Small intestine (tissue), 16 donors: ENCODE measurements at places on chromosomes 12 and 14.
A peak's percentile ranks its signal among the peaks of the same experiment; 100 is the strongest.

- DNase-seq: no peak
These were observed 5.7 kb downstream of the KRT85 start for GRCh38 chr12:52361553-52361952.

- peak; percentile 36 for DNase-seq
These were observed 68.4 kb downstream of the ANO6 start for GRCh38 chr12:45284096-45284901.

GRCh38 chr12:11815397-11815796 is 165.9 kb downstream of the ETV6 start:
- no peak for DNase-seq

DNA sequence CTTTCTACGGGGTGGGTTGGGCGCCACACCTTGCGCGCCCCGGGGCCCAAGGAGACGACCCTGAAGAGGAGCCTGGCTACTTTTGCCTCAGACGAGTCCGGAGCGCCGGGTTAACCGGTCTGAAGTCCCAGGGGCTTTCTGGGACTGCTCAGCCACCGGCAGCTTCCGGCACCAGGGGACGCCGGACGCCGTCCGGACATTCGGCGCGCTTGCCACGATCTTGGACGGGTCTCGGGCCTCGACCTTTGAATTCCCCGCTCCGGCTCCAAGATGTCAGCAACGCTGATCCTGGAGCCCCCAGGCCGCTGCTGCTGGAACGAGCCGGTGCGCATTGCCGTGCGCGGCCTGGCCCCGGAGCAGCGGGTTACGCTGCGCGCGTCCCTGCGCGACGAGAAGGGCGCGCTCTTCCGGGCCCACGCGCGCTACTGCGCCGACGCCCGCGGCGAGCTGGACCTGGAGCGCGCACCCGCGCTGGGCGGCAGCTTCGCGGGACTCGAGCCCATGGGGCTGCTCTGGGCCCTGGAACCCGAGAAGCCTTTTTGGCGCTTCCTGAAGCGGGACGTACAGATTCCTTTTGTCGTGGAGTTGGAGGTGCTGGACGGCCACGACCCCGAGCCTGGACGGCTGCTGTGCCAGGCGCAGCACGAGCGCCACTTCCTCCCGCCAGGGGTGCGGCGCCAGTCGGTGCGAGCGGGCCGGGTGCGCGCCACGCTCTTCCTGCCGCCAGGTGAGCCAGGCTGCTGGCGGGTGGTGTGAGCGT is at the start of gene ACOT4:
Gene ACOT4 (plus strand): TSS at position 184 of the 760 bp plus-strand sequence. CDS start 87 bp downstream, at position 271.
- peak; percentile 81 for DNase-seq

DNA sequence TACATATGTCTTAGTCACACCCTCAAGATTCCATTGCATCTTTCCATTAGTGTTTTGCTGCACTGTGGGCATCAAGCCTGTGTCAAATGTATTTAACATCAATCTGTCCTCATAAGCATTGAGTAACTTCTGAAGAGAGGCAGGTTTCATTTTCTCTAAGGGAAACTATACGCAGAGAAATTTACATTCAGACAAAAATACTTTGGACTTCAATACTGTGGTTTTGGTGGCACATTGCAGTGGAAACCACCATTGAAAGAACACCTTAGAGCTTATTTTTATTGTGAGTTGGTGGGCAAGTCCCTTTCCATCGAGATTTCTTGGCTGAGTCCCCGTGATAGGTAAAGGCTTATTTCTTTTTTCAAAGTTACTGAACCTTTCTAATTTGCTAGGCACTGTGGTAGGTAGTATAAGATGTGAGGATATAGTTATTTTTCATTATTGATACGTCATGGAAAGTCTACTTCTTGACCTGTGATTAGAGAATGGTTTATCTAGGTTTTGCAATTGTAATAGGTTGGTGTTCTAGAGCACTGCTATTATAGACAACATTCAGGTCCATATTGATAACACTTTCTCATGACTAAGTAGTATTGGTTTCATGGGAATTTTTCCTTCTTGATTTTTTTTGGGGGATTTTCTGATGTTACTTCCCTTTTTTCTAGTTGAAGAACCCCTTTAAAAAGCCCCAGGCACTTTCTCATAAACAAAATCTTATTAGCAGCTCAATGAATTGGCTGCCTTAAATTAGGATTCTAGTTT is 81.9 kb downstream of the CFAP54 start:
- no peak for DNase-seq

DNA sequence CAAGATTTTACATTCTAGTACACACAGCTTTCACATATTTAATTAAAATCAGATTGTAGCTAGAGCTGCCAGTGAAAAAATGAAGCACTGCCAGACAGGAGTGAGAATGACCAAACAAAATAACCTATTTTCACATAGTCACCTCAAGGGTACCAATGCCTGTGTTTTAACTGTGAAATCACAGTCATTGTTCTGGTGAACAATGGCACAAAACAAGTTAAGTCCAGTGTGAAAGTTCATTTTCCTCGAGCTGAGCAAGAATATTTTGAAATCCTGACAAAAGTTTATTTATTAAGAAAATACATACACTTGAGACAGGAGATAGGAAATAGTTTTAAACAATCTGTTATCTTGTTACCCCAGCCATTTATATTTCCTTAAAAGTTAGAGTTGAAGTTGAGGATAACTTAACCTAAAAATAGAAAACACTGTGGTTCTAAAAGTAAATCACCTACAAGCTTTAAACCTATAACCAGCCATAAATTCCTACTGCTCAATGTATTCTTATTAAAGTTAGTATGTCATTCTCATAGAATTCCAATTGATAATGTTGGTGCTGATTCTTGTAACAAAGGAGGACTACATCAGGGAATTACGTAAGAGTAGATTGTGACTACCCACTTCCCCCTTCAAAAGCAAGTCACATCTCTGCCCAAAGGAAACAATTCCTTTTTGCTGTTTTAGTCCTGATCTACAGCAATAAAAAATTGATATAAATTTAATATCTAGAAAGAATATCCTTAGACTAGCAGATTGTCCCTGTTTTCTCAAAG is 15.9 kb downstream of the DENND5B start:
- DNase-seq: no peak

- no peak for DNase-seq
These were observed 28.8 kb downstream of the PROX2 start for GRCh38 chr14:74846968-74847665.

GRCh38 chr14:68807148-68807600 is 14.3 kb upstream of the ZFP36L1 start:
- peak; percentile 48 for DNase-seq

DNA sequence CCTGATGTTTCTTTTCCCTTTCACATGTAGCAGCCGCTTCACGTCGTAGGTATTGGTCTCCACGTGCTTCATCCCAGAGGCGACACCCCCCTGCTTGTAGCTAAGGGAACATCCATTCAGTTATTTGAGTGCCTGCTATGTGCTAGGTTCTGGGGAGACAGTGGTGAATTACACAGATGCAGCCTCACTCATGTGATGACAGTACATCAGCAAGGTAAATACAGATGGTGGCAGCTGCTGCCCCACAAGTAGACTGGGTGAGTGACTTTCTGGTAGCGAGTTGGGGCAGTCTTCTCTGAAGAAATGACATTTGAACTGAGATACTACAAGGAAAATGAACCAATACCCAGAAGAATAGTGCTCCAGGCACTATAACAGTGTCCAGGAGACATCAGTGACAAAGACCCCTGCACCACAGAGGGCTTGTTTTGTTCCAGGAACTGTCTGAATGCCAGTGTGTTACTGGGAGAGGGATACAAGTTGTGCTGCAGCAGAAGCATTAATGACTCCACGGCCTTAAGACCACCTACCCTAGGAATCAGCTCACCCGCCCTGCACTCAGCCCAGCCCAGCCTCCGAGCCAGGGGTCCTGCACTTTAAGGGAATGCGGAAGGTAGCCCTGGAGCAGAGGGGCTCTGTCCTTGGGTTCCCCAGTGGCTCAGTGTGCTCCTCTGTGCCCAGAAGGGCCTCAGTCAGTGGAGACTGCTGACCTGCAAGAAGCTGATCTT is 7.3 kb downstream of the AVIL start:
- DNase-seq: no peak

GRCh38 chr12:75120311-75120711 is 89.3 kb downstream of the KCNC2 start:
- DNase-seq: no peak

GRCh38 chr12:14126692-14127091 is 145.3 kb upstream of the GRIN2B start:
- DNase-seq: peak; percentile 31

DNA sequence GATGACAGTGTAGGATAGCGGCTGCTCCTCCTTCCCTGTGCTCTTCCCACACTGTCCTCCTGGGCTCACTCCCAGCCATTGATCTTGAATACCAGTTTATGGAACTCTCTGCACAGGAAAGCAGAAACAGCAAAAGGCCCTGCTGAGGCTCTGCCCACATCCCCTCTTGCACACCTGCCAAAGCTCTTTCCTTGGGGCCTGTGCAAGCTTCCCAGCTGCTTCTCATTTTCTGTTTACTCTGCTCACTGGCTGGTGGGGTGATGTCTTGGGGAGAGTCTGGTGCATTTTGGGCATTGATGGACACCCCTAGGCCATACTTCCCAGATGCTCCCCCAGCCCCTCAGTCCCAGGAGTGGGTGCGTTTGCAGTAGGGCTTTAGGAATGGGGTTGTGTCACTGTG is 361.8 kb downstream of the TMEM121 start:
- DNase-seq: no peak

DNA sequence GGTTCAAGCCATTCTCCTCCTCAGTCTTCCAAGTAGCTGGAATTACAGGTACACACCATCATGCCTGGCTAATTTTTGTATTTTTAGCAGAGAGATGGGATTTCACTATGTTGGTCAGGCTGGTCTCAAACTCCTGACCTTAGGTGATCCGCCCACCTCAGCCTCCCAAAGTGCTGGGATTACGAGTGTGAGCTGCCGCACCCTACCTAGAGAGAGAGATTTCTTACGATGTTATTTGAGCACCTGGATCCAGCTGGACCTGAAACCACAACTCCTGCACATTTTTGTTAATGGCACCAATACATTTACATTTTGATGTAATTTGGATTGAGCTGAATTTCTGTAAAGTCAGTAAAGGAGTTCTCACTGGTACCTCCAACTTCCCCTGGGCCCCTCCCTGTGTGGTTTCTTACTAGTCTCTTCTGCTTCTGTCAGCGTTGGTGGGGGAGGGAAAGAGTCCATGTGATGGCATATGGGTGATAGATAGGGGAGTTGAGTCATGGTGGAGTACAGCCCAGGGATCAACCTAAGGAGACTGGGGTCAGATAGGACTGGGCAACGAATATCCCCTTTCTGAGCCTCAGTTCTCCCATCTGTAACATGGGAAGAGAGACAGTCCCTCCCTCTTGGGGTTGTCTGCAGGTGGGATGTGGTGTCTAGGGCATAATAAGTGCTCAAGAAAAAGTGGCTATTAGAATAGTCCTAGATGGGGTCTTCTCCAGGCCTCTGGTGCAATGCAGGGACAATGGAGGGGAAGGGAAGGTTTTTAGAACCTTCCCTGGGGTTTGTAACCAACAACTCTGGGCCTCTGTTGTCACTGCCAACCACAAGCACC is 83.3 kb upstream of the MED13L start:
- no peak for DNase-seq

DNA sequence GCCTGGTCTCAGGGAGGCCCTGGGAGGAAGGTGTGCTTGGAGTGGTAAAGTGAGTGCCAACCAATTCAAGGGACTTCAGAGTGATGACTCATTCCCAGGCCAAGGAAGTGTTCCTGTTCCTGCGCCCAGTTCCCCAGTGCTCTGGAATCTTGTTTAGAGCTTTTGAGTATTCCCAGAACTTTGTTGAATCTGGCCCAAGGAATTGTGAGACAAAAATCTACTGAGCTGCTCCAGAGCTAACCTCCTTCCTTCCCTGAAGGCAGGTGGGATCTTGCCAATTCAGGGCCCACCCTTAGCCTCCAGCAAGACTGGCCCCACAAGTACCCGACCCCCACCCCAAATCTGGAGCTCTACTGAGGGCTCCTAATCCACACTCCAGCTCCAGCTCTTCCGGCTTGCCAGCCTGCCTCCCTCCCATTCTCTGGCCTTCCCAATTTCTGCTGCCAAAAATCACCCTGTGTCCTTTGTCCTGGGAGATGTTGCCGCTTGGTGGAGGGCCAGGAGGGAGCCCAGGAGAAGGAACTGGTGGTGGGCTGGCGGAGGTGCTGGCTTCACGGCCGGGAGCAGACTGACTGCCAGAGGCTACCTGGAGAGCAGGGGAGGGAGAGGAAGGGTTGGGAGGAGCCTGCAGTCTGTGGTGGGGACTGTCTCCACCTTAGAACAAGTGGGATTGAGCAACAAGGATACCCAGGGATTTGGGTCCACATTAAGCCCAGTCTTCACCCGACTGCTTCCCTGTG is 2.0 kb upstream of the ATN1 start:
- DNase-seq: peak; percentile 89

GRCh38 chr12:27967551-27968054 is 4.9 kb downstream of the PTHLH start:
- no peak for DNase-seq

DNA sequence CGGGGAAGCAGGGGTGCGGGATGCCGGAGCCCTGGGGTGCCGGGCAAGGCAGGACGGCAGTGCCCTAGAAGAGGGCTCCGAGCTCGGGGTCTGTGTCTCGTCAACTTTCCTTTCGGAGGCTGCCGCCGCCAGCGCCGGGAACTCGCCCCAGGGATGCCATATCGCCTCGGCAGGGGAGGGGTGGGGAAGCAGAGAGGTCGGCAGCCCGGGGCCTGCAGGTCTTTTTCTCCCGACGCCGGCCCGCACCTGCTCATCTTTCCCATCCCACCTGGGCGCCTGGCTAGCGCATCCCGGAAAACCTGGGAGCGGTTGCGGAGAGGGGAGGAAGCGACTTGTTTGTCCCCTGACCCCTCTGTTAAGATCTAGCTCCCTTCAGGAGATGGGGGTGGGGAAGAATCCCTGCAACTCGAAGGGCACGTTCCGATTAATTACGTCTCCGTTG is 547 bp downstream of the CNTN1 start:
- peak; percentile 4 for DNase-seq

- DNase-seq: peak; percentile 52
These were observed 213.4 kb upstream of the NUDT4 start for GRCh38 chr12:93164103-93164880.

- no peak for DNase-seq
These were observed 15.4 kb downstream of the PLEKHG3 start for GRCh38 chr14:64719601-64720000.

DNA sequence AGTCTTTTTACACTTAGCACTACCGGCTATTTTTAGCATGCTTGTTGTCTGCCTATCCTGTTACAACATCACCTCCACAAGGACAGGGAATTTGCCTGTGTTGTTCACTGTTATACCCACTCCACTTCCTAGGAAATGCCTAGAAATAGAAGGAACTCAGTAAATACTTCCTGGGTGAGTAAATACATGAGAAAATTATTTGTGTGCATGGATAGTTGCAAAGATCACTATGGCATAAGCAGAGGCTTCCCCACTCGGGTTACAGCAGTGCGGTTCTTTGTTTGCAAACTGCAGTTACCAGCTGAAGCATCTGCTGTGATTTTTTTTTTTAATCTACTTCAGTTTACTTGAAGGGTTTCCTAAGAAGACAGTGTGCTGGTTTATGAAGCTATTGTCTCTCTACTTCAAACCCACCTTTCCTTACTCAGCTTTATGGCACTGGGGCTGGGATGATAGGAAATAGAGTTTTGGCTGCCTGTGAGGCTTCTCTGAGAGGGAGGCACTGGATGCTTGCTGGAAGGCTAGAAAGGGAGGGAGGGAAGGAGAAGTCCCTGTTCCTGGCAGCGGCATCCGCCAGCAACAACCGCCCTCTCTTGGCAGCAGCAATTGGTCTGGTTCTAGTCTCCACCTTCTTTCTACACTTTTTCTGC is 29.0 kb downstream of the PDE6H start:
- DNase-seq: no peak
